A549 treated with CpdA at 1 μM for 4 hours (cell line): ENCODE measurements at places on chromosomes 2 and 18. TPM values are rescaled to one million over a fixed set of nuclear protein-coding genes. Genes with fewer than 3 reads are reported as not detected.

HOXD13 gene
- 0.16 to 0.34 TPM (median 0.30 TPM) in 5 replicates for total RNA-seq

ZC3H8 gene
- 14.2 to 19.0 TPM (median 15.8 TPM) in 5 replicates for total RNA-seq

MOCOS gene
- total RNA-seq: 2.7 to 4.6 TPM (median 2.7 TPM) in 5 replicates

RIT2 gene
- not detected in 5 replicates for total RNA-seq

PLEKHH2 gene
- total RNA-seq: 0.65 to 1.5 TPM (median 0.75 TPM) in 5 replicates
